ENCODE measurements at places on chromosomes 6 and 20.

- DNase-seq, result no peak
Observed at GRCh38 chr6:54465649-54466300, 157.5 kb downstream of the TINAG start.

GRCh38 chr20:24318569-24319352 lies 150.7 kb upstream of the SYNDIG1 start:
- no peak for DNase-seq

DNA sequence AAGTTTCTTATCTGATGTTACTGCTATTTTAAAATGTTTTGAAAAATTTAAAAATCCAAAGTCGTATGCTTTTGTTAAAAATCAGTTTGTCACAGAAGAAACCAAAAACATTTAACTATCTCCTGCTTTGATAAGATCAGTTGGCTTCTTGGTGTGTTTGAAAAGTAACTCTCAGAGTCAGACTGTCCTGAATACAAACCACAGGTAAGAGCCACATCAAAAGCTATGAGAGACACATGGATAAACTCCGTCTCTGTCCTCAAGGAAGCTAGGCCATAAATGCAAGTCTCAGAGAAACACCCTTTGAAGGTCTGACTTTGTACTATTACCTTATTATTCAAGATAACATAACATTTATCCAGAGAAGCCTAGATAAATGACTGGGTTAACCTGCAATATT lies 7.7 kb downstream of the HBS1L start:
- no peak for DNase-seq

DNA sequence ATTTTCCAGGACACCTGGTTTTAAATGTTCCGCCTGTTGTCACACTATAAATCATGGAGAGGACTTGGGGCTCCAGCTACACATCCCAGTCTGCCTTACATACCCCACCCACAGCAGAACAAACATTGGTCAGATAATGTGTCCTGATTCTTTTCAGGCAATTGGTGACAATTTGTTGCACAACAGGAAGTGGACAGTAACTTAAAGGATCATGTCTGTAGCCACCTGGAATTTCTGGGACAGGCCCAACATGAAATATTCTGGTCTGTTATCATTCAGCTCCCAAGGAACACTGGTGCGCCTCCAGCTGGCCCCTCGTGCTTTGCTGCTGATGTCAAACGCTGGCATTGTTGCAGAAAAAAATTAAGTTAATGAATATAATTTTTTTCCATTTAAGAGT lies 117.2 kb downstream of the SOBP start:
- DNase-seq, result no peak

GRCh38 chr20:45223136-45223535 lies 2.0 kb downstream of the SEMG2 start:
- no peak for DNase-seq

DNA sequence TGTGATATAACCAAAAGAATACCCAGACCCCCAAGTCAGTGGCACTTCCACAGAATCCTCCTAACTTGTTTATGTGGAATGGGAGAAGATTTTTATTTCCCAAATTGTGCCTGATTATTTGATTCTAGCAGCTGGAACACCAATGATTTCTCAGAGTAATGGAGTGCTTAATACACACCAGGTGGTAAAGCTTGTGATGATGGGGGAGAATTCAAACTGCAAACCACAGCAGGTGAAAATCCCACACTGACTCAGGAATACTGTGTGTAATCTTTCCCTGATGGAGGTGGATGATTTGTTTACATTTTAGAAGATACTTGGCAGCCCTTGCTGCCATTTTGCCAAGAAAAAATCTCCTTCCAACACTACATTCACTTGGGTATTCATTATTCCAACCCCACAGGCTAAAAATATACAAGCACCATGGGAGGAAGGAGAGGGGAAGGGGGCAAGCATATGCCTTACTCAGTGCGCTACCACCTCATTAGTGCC lies 212.7 kb upstream of the PLN start:
- no peak for DNase-seq

- peak; percentile 46 for DNase-seq
Observed at GRCh38 chr6:11263291-11263775, 30.9 kb upstream of the NEDD9 start.

DNA sequence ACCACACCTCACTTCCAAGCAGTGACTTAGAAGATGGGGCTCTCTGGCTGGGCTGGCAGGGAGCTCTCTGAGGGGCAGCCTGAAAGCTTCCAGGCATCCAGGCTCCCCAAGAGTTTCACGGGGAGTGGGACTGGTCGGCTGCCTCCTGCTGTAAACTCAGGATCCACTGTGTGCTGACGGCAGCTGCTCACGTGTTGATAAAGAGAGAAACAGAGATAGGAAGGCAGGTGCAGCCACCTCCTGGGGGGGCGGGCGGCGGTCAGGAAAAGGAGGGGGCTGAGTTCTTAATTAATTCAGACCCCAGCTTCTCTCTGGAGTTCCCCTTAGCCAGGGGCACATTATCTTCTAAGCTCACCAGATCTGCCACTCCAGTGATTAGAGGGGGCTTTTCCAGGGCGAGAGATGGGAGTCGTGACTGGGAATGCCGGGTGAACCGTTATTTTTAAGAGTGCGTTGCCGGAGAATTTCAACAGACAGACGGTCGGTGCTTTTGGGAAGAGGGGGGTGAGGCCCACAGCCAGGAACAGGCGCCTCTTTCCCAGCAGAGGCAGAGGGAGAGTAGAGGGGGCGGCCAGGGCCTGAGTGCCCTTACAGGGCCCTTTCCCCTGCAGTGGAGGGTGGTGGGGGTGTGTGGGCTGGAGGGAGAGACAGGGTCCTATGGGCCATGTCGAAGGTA lies 70.9 kb downstream of the CD40 start:
- DNase-seq, result no peak

DNA sequence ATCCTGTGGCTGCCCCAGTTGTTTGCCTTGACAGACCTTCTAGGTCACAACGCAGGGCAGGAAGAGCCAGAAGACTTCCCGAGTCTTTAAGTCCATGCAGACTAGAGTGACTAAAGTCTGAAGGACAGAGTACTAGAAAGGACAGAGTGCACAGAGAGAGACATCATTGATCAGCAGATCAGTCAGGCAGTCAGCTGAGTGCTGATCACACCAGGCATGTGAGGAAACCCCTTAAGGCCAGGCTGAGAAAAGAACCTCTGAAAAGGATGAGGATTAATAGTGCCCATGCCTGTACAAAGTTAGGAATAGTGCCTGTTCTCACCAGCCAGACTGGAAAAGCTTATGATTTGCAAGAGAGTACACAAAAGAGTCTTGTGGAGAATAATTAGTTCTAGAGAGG lies 91.3 kb downstream of the CFAP61 start:
- DNase-seq, result no peak

GRCh38 chr20:17605131-17605660 lies 35.3 kb downstream of the DSTN start:
- DNase-seq, result no peak

GRCh38 chr6:152981989-152982903 lies 595 bp downstream of the FBXO5 start:
- DNase-seq, result no peak

- no peak for DNase-seq
Observed at GRCh38 chr20:43903953-43904826, 10.5 kb upstream of the TOX2 start.

DNA sequence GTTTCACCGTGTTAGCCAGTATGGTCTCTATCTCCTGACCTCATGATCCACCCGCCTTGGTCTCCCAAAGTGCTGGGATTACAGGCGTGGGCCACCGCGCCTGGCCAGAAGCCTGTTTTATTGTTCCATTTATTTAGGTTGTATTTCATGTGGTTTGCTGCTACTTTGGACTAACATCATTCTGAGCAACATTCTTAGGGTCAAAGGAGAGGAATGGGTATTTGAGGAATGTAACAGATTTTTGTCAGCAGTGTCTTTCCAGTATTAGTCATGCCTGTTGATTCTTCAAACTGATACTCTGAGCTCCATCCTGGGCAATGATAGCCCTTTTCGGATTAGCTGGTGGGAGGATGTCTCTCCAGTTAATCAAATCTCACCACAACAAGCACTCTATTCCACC lies 213.0 kb upstream of the CITED2 start:
- peak; percentile 93 for DNase-seq

DNA sequence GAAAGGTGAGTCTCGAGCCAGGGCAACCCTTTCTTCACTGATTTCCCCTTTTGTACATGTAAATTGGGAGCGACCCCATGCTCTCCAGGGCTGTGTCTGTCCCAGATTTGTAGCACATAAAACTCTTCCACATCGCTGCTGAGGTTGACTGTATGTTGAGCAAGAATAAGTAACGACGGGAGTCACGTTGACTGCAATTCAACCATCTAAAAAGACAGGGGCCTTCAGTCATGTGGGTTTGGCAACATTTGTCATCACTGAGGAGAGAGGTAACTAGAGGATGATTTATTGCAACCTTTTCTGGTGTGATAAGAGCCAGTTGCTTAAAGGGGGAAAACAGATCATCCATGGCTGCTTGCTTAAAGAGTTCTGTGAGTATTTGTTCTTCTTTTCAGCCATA lies 159.4 kb upstream of the SULF2 start:
- no peak for DNase-seq

GRCh38 chr6:41700463-41701347 lies 34.7 kb downstream of the TFEB start:
- DNase-seq, result no peak

- no peak for DNase-seq
Observed at GRCh38 chr20:57638173-57638894, 18.1 kb upstream of the ZBP1 start.

- peak; percentile 93 for DNase-seq
Observed at GRCh38 chr6:22892452-22892851, 323.1 kb downstream of the HDGFL1 start.

- DNase-seq, result no peak
Observed at GRCh38 chr6:6026513-6027205, 19.9 kb upstream of the NRN1 start.

DNA sequence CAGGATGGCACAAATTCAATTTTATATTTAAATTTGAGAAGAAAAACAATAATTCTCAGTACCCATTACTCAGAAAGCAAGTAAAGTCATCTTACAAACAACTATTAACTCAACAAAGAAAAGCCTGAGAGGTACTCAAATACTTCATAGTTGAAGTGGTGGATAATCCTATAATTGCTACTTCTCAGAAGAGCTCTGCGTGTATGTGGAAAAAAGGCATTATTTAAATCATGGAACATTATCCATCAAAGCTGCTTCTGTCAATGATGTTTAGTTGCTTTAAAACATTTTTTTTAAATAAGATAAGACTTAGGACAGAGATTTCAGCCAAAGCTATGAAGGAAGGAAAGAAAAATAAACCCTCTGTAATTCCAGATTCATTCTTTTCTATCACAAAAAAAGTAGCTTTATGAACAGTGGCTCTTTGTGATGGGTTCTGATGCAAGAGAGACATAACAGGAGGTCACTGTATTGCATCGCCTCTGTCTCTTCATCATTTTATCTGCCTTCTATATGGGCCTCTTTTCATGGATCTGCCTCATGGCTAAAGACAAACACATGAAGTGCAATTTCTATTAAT lies 367.9 kb upstream of the SLC35B3 start:
- DNase-seq, result no peak

DNA sequence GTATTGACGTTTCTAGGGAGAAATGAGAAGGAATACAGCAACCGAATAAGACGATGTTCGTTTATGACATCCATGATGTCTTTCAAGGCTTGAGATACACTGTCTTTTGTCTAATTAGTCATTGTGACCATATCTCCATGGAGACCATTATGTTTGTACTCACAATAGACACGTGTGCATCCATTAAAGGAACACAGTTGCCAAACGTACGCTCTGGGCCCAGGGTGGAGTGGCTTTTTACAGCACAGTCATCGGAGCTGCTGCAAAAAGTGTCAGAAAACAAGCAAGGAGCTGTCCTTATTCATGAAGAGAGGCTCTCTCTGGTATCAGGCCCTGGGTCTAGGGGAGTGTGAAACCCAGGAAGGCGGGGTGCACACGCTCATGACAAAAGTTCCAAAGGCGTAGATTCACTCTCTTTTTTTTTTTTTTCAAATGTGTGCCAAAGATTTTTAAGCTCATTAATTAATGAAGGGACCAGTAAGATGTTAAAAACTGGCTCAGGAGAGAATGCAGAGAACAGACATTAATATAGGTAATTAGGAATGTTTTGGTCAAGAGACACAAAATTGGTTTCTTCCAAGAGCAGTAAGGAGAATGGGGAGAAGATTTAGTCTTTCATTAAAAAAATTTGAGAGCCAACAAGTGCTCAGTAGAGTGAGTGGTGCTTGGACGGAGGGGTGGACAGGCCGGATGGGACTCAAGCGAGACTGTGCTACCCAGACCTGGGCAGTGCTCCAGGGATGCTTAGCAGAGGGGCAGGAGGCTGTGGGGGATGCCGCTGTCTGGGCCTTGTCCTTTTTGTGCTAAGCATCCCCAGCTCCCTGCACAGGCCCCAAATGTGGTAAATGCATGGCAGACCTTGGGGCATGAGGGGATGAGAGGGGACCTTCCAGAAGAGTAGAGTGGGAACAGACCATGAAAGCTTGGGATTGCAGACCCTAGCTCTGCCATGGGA lies 34.9 kb upstream of the GTSF1L start:
- DNase-seq, result no peak

DNA sequence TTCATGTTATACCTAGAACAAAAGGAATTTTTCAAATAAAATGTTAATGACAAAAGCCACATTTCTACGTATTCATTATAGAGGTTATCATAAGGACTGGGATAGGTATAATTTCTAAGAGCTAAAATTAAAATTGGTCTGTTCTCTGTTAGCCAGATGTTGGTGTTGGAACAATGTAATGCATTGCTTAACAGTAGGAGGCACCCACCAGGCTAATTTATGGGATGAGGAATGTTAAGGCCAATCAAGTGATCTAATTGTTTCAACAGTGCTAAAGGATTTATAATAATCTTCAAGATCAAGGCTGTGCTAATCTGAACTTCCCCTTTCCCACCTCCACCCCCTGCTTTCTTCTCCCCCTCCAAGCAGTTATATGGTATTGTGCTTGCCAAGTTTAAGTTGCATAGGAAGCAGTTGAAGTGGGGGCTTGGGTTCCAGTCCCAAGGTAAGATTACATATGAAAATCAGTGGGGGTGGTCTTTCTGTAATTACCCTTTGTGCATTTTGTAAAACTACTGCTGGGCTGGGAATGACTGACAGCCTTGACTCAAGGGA lies 89.2 kb upstream of the BACH2 start:
- DNase-seq, result no peak

DNA sequence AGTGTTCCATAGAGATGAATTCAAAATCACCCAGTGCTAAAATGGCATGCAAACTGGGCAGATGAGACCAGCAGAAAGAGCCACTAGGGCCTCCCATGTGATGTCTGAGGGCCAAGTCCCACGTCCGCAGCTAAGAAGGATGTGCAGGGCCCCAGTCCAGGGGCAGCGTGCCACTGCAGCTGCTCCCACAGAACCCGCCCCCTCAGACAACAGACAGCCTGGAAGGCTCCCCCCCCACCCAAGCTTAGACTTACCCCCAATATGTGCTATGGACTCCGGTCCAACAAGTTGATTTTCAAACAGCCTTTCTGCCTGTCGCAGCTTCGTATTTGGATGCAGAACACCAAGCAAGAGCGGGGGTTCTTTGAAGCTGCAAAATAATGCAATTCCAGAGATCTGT lies 14.0 kb downstream of the APMAP start:
- no peak for DNase-seq

GRCh38 chr20:41089555-41089954 lies 47.8 kb upstream of the PLCG1 start:
- DNase-seq, result no peak

Measured in non-pigmented ciliary epithelial cell (primary cell).